ENCODE measurements at places on chromosomes 2 and 18. TPM values are rescaled to one million over a fixed set of nuclear protein-coding genes. Genes with fewer than 3 reads are reported as not detected.
A peak's percentile ranks its signal among the peaks of the same experiment; 100 is the strongest.

RBM45 gene
- 15.3 TPM for total RNA-seq

AQP12A gene
- not detected for total RNA-seq

FAM124B gene
- total RNA-seq = 1.3 TPM

DYNAP gene
- not detected for total RNA-seq

CDH2 gene
- 224 TPM for total RNA-seq

CCDC85A gene
- total RNA-seq = 12.1 TPM

UNC50 gene
- 43.0 TPM for total RNA-seq

GRCh38 chr2:196160101-196160500 is 11.3 kb downstream of the STK17B start:
- DNase-seq = no peak

DNA sequence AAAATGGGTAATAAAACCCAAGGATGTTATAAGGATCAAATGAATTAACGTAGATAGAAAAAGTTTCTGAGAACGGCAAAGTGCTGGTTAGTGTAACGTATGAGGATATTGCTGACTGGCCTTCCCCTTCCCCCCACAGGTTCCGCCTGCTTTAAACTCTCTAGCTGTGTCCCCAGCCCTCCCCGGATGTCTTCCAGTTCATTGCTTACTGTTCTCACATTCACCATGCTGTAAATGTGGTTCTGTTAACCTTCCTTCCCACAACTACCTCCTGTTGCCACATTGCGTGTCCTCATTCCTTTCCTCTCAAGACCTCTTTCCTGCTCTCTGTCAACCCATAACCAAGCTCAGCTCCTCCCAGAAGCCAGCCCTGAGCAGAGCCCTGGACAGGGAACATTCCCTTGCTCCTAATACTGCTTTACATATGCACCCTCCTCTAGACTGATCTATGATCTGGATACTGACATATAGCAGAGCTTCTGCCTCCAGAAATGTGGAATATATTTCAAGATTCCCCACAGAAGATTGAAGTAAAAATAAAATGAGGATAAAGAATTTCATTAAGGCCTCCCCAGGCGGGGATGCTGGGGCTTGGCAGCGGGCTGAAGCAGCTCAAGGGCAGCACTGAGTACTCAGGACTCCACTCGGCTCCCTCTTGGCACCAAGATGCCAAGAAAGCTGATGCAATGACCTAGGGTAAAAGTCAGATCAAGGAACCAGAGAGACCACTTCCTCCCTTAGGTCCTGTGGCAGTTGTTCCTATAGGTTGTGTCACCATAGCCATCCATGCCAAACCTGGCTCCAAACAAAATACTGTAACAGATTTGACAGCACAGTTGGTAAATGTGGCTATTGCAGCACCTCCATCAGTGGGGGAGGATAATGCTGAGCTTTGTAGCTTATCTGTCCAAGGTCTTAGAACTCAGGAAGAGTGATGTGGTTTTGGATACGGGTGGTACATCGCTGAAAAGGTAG is 136.4 kb upstream of the PIK3C3 start:
- no peak for DNase-seq

GRCh38 chr2:152763651-152764050 is 45.2 kb downstream of the ARL6IP6 start:
- DNase-seq = no peak

DNA sequence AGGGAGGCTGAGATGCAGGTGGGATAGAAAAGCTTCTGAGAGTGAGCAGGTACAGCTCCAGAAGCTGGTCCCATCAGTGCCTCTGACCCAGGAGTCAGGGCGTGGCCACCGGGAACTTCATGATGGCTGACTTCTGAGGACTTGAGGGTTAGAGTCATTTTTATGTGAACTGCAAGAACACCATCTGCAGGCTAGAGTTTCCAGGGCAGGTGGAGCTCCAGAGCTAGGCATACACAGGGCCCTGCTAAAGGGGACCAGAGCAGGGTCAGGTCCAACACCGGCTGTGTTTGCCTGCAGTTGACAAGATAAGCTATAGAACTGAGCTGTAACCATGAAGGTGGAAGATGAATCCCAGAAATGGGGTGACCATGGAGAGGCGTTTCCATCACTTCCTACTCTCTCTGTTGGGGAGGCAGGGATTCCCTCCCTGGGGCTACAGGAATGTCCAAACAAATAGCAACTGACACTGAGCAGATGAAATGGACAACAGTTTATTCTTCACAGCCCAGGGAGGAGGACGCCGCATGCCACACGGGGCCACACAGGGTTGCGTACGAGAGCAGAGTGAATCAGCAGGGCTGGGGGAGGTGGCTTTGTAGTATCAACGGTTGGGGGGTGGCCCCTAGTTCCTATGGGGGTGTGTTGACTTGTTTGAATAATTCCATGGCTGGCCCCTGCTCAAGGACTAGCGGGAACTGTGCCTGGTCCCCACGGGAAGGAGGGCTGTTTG is 77.6 kb upstream of the ZNF516 start:
- no peak for DNase-seq

GRCh38 chr2:39228413-39229209 is 15.2 kb downstream of the CDKL4 start:
- no peak for DNase-seq

DNA sequence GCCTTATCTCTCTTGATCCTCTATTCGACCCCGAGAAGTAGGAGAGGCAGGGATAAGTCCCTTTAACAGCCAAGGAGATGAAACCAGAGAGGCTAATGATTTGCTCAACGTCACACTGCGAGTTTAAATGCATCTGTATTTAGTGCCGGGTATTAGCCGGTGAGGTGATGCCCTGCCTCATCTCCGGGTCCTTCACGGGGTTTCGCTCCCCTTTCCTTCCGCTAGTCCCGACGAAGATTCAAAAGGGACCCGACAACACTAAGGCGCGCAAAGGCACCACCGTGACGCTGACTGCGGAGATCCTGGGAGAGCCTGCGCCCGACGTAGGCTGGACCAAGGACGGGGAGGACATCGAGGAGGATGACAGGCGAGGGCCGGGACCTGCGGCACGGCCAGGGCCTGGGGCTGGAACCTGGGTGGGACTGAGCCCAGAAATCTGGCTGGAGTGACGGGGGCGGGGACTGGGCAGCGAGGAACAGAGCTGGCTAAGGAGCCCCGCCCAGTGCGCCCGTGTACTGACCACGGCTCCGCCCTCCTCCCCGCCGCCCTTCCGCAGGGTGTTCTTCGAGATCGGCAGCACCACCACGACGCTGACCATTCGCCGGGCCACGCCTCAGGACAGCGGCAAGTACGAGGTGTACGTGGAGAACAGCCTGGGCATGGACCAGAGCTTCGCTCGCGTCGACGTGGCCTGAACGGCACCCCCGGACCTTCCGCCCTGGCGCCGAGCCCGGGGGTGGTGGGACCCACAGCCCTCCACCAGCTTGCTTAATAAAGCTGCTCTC is 1.0 kb upstream of the GMPPA start:
- peak; percentile 77 for DNase-seq

- no peak for DNase-seq
Observed at GRCh38 chr2:193469251-193469650, 1274.5 kb upstream of the TMEFF2 start.

DNA sequence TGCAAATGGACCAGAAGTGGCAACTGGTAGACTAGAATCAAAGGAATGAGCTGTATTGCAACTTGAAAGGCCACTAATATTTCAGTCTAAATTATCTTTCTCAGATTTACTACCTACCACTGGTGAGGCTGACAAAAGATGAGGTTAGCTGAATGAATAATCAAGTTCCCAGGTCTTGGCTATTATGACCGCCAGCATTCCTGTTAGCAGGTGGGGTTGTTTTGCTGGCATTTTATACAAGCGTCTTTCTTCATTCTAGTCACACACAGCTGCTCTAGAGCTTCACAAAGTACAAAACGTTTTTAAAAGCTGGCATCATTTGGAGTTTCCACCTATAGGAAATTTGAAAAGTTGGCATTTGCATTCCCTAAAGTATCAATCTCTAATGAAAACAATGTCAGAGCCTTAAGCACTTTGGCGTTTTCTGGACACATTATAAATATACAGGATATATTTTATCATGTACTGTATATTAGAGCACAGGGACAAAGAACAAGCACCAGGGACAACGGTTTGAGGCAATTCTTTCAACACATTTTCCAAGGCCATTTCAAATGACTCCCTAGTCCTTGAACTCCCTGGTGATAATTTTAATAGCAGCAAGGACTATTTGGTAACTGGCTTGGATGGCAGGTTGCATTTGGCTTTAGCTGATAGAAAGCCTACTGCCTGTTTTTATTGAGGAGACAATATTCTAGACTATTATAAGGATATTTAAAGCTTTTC is 410.2 kb upstream of the CHST9 start:
- no peak for DNase-seq

GRCh38 chr2:149648282-149649030 is 60.9 kb upstream of the MMADHC start:
- no peak for DNase-seq

GRCh38 chr2:10460366-10460796 is 12.3 kb upstream of the ODC1 start:
- DNase-seq = no peak

DNA sequence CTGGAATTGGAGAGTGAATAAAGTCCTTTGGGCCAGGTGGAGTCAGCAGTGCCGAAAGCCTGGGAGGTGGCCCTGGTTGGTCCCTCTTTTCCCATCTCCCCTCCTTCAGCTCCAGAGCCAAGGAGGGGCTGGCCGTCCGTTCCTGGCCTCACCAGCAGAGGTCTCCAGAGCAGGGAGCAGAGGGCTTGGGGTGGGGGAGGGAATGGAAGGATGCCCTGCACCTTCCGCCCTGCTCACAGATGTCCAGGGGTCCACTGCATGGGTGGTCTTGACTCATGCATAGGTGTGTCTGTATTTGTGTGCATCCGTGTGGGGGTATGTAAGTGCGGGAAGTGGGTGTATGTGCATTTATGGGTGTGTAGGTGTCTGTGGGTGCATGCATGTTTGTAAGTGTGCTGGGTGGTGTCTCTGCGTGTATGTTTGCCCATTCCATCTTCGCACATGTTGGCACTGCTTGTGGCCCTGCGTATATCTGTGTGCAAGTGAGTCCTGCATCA is 201.8 kb downstream of the ZFP36L2 start:
- DNase-seq = peak; percentile 83

- no peak for DNase-seq
Observed at GRCh38 chr2:88110830-88111229, 17.0 kb downstream of the FABP1 start.

DNA sequence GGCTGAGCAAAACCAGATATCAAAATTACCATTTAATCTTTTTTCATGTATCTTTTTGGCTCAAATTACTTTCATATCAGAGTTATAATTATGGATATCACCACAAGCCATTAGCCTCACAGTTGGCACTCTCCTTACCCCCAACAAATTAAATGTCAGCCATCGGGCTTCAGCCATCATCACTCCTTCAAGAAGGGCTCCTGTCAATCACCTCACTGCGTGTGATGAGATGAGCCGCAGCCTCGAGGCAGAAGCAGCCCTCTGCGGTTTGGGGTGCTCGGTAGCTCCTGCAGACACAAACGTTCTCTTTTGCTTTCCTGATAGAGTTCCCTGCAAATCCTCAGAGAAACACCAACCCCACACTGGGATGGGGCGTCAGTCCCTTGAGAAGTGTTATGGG is 94.1 kb downstream of the DNER start:
- no peak for DNase-seq

Data from glutamatergic neuron (in vitro differentiated cells).